OCI-M1 (cell line): ENCODE measurements at places on chromosomes 12 and 14.
A peak's percentile ranks its signal among the peaks of the same experiment; 100 is the strongest.

- no peak for DNase-seq
These were observed 221.5 kb upstream of the NUDT4 start for GRCh38 chr12:93156086-93156716.

DNA sequence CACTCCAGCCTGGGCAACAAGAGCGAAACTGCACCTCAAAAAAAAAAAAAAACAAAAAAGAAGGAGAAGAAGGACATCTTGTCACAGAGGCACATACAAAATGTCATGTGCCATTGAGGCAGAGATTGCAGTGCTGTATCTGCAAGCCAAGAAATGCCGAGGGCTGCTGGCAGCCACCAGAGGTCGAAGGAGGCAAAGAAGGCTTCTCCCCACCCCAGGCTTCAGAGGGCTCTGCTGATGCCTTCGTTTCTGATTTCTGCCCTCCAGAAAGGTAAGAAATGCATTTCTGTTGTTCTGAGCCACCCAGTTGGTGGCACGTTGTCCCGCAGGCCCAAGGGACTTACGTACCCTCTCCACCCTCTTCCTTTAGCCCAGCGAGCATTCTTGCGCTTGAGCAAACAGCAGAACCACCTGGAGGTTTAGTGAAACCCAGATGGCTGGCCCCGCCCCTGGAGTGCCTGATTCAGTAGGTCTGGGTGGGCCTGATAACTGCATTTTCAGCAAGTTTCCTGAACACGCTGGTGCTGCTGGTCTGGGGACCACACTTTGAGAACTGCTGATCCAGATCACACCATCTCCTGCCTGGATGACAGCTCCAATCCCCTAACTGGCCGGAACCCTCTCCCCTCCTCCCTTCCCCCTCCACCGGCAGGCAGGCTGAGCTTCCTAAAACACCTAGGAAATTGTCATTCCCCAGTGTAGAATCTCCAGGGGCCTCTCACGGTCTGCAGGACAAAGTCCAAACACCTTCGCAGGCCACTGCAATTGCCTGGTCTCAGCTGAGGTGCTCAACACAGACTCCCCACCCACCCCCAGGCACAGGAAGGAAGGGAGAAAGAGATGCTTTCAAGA, 21.1 kb upstream of the SCARB1 start:
- peak; percentile 78 for DNase-seq

- no peak for DNase-seq
These were observed 327.2 kb downstream of the BTG1 start for GRCh38 chr12:91818227-91819131.

GRCh38 chr12:122023339-122024131, 1.9 kb downstream of the BCL7A start:
- DNase-seq, result no peak

GRCh38 chr14:87457720-87458119, 535.3 kb downstream of the GALC start:
- DNase-seq, result peak; percentile 79

GRCh38 chr12:159156-159782, 54.7 kb downstream of the SLC6A12 start:
- no peak for DNase-seq

DNA sequence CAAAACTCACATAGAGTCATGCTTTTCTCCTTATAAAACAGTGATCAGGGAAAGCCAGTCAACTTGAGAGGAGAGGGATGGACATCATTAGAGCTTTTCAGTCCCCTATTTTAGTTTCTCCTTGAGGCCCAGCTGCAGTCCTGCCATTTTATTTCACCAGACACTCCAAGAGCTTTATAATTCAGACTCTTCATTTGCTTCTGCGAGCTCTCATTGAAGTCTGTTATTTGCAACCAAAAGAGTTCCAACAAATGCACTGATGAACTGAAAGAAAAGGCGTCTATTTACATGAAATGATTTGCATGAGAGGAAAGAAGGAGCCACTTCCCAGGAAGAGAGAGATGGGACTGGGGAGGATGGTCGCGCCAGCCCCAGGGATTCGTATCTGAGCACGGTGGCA, 86.8 kb downstream of the NDUFA12 start:
- no peak for DNase-seq

GRCh38 chr14:38291681-38292467, 36.0 kb upstream of the CLEC14A start:
- no peak for DNase-seq

GRCh38 chr14:37194698-37195097, 3.0 kb upstream of the MIPOL1 start:
- DNase-seq, result no peak
